ENCODE measurements at places on chromosomes 4 and X. TPM values are rescaled to one million over a fixed set of nuclear protein-coding genes. Genes with fewer than 3 reads are reported as not detected.

Gene AGA
- polyA plus RNA-seq = 19.0 TPM

Gene SULT1B1
- polyA plus RNA-seq = 3.4 TPM

Gene PLAC1
- not detected for polyA plus RNA-seq

Gene PNMA5
- 0.06 TPM for polyA plus RNA-seq

Gene ADH7
- polyA plus RNA-seq = not detected

Gene KLB
- not detected for polyA plus RNA-seq

Gene USP27X
- 0.16 TPM for polyA plus RNA-seq

Gene SLC49A3
- polyA plus RNA-seq = 11.1 TPM

Gene FGF2
- polyA plus RNA-seq = not detected

Gene ALPK1
- polyA plus RNA-seq = 6.0 TPM

Gene MAOA
- polyA plus RNA-seq = 0.56 TPM

Gene PHOX2B
- not detected for polyA plus RNA-seq

Gene FATE1
- polyA plus RNA-seq = not detected

Gene ARHGAP6
- polyA plus RNA-seq = 0.31 TPM
